Lower lobe of right lung (tissue), 2 donors: ENCODE measurements at places on chromosomes 12 and 14. TPM values are rescaled to one million over a fixed set of nuclear protein-coding genes. Genes with fewer than 3 reads are reported as not detected.

Gene LRRK2
- total RNA-seq = 426 TPM

Gene CHD8
- total RNA-seq = 74.6 TPM

Gene GRIP1
- total RNA-seq = 4.3 TPM

Gene ASCL1
- 0.15 TPM for total RNA-seq

Gene SERPINA6
- 1.1 TPM for total RNA-seq

Gene MLEC
- 98.1 TPM for total RNA-seq

- DNase-seq = no peak
- no peak overlapping the region for H3K4me3 ChIP-seq
- no peak overlapping the region for H3K27ac ChIP-seq
- H3K4me1 ChIP-seq = no peaks in the 10 kb centered on the region
- H3K36me3 ChIP-seq = no peaks in the 10 kb centered on the region
These were observed 168.3 kb downstream of the DAD1 start for GRCh38 chr14:22420598-22421186.

GRCh38 chr14:31025367-31026076, at the start of gene AP4S1:
AP4S1 (plus strand) TSS chr14:31025649; CDS start chr14:31066197, 40,548 bp downstream.
- H3K27ac ChIP-seq = peak within 1 kb of the TSS; percentile 98
- peak within 1 kb of the TSS; percentile 95 for H3K4me3 ChIP-seq
- peak; percentile 64 for DNase-seq
- no peaks in the 10 kb centered on the region for H3K27me3 ChIP-seq

GRCh38 chr12:108519558-108519957, 4.5 kb downstream of the FICD start:
- H3K27me3 ChIP-seq = no peaks in the 10 kb centered on the region
- no peak for DNase-seq
- H3K27ac ChIP-seq = no peak overlapping the region
- peaks cover 12% of the 10 kb centered on the region for H3K4me1 ChIP-seq
- H3K4me3 ChIP-seq = no peak overlapping the region
